BE2C (cell line): ENCODE measurements at places on chromosomes 5 and 9.

DNA sequence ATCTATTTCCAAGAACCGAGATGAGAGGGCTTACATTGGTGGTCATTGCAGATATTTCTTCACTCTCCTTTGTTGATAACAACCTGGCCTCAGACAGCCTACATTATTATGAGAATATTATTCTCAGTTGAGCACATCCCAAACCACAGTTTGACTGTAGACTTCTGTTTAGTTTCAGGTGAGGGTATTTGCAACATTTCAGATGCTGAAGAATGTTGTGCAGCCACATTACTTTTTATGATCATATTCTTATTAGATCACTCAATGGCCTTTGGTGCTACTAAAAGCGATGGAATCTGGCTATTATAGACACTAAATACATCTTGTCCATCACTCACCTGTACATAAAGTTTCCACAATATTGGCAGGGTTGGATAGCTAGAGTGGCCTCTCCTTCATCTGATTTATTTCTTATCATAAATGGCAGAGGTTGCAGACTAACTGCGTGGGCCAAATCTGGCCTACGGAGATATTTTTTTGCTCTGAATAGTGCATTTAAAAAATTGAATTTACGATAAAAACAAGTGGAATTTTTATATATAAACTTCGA lies 26.2 kb upstream of the RICTOR start:
- DNase-seq, result no peak

DNA sequence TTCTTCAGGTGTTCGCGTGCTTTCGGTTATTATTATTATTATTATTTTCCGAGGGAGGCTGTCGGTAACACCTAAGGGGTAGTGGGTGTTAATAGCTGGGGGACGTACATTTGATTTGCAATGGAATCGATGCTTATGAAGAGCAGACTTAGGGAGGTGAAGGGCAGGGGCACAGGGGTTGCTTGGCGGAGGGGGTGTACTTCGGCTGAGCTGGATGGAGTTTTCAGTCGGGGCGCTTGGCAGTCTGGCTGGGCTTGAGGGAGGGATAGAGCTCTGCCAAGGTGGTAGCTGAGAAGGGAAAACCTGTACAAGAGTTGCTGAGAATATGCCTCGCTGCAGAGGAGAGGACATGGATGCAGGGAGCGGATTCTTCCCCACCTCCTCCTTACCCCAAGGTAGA lies 617 bp upstream of the PTPRD start:
- DNase-seq, result no peak

DNA sequence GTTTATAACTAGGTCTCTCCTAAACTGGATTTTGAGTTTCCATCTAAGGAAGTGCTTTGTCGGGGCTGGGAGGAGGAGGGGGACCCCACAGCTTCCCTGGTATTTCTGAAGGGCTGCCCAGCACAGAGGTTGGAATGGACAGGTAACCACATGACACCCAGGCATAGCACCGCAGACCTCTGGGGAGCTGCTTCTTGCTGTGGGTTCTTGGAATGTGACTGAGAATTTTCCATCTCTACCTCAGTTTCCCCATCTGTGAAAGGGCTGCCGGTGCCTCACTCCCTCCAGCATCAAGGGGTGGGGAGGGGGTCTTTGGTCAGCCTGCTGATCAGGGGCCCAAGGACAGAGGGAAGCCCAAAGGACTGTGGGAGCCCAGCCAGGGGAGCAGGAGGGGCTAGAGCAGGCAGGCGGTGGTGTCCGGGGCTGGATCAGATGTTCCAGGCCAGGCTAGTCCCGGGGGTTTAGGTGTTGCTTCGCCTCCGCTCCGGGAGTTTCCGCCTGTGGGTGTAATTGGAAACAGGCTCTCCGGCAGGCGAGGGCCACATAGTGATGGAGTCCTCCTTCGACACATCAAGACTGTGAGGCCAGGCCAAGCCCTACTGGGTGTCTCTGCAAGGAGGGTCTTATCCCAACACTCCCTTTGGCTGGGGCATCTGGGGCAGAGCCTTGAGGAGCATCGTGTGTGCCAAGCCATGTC lies 3.3 kb downstream of the OLFML2A start:
- DNase-seq, result no peak

DNA sequence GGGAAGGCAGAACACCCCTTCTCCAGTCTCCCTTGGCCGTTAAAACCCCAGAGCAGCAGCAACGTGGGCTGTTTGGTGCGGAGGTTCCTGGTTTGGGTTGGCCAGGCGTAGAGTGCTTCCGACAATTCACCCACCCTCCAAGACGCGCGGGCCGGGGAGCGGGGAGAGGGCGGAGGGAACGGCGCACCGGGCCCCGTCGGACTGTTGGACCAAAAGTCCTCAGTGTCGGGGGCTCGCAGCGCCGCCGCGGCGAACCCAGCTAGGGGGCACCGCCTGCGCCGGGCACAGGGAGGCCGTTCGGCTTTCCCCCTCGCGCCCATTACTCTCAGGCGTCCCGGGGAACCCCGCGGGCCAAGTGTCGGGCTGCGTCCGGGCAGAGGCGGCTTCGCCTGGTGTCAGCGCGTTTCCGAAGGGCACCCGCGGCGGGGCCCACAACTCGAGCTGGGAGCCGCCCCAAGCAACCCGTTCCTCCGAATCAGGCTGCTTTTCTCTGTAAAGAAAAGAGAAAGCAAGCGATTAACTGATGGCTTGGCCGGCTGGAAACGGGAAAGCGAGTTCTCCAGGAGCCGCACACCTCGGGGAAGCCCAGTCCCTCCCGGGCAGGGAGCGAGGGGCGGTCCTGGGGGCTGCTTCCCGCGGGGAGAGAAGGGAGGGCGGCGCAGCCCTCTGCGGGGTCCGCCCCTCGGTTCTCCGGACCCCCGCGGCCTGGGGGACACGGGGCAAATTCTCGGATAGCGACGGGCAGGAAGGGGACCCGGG lies 145.5 kb downstream of the ERCC6L2 start:
- DNase-seq, result peak; percentile 30

- DNase-seq, result no peak
These were observed 593.4 kb upstream of the RGMB start for GRCh38 chr5:98179791-98180755.

GRCh38 chr5:91111473-91112238 lies 271.5 kb downstream of the ARRDC3 start:
- no peak for DNase-seq

DNA sequence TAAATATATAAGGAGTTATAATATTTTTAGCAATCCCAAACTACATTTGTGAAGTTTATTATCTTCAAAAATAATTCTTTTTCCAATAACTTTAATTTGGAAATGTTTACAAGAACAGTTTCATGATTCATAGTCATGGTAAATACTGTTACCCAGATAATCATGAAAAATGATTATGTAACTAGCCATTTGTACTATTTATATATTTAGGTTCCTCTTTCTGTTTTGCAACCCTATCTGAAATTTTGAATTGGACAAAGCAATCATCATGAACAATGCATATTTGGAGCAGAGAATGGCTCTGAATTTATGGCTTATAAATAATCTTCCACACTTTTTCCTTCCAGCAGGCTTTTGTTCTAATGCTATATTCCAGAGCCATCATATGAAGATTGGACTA lies 499.7 kb downstream of the SLCO4C1 start:
- DNase-seq, result no peak

GRCh38 chr5:77791356-77791755 lies 15.2 kb upstream of the TBCA start:
- DNase-seq, result no peak

- no peak for DNase-seq
These were observed 430.7 kb downstream of the GADD45G start for GRCh38 chr9:90035471-90035870.

DNA sequence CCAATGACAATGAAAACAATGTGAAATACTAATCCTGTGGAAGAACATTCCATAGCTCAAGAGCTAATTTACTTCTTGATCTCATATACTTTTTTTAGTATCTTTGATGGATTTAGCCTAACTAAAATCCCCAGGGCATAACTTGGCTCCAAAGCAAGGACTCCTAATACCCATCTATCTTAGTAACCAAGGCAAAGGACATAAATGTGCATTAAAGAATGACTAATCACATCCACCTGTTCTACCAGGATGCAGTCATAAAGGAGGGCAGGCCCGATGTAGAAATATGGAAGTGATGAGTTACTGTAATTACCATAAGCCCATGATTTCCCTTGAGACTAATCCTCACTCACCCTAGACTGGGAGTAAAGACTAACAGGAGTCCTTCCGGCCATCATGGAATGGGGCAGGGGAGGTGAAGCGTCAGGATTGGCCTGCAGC lies 56.9 kb downstream of the KIF24 start:
- no peak for DNase-seq

- DNase-seq, result no peak
These were observed 762 bp downstream of the CACNA1B start for GRCh38 chr9:137878146-137878941.

GRCh38 chr5:139162448-139162847 lies 35.7 kb downstream of the SIL1 start:
- no peak for DNase-seq

DNA sequence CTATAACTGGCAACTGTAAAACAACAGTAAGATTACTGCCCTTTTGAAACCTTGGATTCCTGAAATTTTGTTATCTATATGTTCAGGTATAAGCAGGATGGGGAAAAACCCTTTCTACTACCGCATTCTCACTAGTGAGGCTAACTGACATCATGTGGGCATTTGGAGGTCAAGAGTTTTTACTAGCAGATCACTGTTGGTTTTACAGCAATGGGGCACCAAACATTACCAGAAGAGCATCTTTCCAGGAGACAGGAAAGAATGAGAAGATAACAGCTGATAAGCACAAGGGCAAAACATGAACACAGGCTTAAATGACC lies 20.9 kb upstream of the TTC33 start:
- no peak for DNase-seq

DNA sequence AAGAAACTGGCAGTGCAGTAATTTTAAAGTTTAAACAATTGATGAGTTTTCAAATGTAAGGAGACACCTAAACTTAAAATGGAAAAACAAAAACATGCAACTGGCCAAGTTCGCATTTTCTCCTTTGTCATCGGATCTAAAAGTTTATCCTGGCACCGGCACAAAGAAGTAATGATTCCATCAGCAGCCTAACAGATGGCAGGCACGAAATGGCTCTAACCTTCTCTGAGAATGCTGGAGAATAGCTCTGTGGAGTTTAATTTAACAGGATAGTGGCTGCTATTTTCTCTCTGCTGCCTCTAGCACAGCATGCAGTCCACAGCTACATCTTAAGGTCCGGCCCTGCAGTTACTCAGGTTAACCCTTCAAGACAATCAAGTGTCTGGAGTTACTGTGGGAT lies 82.2 kb downstream of the PRELID2 start:
- DNase-seq, result no peak
